ENCODE measurements at places on chromosomes 3 and 15.

DNA sequence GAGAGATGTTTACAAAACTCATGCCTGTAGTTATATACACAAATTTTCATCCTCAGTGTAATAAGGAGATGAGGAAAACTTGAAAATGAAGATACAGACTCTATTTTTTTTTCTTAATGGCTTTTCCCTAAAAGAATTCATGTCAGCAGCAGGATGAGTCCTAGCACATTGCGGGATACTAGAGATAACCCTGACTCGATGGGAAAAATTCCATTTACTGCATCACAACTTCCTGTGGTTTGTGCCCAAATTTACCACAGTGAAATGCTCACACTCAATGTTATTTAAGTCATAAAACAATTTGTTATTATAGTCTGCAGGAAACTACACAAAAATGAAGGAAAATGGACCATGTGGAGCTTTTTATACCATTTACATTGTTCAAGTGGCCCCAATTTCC, 581.9 kb upstream of the ZNF717 start:
- DNase-seq = no peak

GRCh38 chr3:143150071-143150470, 30.5 kb downstream of the CHST2 start:
- no peak for DNase-seq

GRCh38 chr3:48429317-48429959, 448 bp downstream of the PLXNB1 start:
- DNase-seq = peak; percentile 64

- DNase-seq = no peak
Measured at GRCh38 chr15:64478863-64479262, 18.5 kb downstream of the ZNF609 start.

Data from stimulated activated naive CD4-positive, alpha-beta T cell (primary cell).